ENCODE measurements at places on chromosomes 7 and 10.

GRCh38 chr7:80040335-80040734 lies 94.3 kb upstream of the GNAI1 start:
- DNase-seq, result no peak

DNA sequence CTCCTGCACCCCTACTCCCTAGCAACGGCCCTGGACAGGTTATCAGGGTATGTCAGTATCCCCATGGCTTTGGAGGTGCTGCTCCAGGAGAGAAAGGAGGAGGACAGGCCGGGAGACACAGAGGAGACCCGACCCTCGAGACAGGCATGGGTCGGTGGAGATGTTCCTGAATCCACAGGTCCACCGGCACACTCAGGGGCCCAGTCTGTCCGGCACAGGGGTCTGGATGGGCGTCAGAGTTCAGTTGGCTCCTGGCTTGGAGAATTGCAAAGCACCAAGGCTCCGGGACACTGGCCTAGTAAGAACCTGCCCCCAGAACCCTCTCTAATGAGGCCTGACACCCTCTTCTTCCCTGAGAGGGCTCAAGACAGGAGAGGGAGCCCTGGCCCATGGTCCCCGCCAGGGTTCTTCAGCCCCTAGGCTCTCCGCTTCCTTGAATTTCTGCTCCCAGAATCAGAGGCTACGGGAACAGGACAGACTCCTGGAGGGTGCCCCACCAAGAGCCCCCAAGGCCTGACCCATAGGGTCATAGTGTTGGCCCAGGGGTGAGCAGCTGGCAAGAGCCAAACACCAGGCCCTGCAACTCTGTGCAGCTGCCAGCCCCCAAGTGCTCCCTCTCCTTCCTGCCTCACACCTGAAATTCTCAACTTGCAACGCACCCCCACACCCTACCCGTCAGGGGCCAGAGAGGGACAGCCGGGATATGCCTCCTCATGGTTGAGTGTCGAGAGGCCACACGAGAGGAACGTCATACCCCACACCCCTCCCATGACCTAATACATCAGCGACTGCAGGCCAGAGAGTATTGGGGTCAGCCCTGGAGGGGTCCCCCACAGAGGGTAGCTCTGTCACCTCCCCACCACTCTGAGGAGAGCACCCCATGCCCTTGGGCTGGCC lies 5.5 kb upstream of the IRF5 start:
- no peak for DNase-seq

DNA sequence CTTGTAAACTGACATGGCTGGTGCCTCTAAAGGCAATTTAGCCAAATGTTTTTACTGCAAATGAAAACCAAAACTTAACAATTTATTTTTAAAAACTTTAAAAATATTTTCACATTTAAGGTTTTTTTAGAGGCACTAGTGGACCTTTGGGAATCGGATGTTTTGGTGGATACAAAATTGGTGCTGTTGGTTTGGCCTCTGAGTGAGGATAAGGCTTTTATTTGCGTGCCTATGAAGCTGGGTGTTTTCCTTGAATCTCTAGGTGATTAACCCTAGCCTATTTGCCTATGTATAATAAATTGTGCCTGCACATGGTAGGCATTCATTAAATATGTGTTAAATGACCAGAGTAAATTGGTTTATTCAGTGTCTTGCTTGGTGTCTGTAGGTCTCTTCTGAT lies 2.9 kb upstream of the SGCE start:
- DNase-seq, result no peak

DNA sequence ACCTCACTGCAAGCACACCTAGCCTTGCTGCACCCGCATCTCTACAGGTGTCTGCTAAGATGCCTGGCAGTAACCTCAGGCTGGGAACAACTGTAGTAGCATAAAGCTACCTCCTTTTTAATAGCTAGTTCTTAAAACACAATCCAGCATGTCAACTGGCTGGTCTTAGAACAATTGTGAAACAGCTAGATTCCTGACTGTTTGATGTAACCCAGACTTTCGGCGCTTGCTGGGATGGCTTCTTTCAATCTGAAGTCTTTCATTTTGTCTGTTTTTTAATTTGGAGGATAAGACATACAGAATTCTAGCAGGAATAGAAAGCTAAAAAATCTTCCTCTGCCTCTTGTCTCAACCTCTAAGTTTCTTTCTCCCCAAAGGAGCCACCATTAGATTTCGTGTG lies 59.8 kb downstream of the GSDME start:
- no peak for DNase-seq

All from NCI-H1930 (cell line).